CD8-positive, alpha-beta memory T cell (primary cell): ENCODE measurements at places on chromosomes 7 and 10. TPM values are rescaled to one million over a fixed set of nuclear protein-coding genes. Genes with fewer than 3 reads are reported as not detected.

DNA sequence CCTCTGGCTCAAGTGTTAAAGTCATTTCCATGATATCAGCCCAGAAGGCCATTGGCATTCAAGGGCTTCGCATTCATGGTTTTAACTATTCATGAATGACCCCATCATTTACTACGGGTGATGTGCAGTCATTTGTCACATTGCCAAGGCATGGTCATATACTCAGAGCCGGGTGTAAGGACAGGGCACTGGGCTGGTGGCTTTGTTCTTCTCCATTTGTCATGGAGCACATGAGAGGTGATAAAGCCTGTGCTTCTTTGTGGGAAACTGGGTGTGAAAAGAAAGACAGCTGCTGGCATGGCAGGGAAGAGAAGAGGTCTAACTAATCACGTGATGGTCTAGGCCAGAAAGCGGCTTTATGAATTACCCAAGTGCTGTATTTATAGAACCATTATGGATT is 132.2 kb upstream of the PLXNA4 start:
- no peak for DNase-seq

DNA sequence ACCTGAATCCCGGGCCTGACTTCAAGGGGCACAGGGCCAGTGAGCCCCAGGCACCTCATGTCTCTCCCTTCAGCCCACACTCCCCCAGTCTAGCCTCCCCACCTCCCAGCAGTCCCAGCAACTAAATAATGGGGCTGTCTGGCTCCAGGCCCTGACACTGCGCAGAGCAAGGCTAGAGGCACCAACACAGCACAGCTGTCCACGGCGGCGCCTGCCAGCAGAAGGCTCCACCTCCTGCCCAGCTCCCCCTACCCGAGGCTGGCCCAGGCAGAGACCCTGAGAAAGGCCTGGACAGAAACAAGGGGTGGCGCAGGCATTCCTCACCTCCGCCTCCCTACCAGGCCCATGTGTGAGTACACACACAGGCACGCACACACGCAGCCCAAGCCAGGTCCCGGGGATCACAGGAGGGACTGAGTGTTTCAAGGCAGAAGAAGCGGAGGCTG is 6.1 kb downstream of the KCNH2 start:
- no peak for DNase-seq

DNA sequence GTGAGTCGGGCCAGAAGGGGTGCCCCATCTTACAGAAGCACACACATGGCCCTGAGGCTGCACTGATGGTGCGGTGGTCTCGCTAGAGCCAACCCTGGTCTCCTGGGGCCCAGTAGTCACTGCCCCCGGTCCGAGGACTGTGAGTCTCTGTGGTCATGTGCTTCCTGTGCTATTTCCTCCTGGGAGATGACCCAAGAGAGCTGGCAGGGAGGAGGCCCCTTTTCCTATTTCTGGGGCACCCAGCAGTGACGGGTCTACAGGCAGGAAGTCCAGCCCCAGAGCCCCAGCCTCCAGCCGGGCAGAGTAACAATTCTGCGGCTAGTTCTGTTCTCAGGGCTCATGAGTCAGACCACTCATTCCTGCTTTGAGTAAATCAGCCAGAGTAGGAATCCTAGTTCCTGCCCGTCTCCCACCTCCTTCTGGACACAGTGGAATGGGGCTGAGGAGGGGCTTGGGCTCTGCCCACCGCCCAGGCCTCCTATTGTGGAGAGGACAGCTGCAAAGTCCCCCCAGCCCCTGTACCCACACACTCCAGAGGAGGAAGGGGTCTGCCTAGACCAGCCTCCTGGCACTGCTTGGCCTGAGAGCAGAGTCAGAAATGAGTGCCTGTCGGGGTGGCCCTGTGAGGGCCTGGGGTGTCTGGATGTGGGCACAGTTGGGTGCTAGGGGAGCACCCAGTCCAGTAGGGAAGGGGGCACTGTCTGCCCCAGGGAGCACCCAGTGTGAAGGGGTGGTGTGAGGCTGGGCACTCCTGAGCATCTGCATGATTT is 80.5 kb upstream of the PPIF start:
- no peak for DNase-seq

GRCh38 chr10:14873090-14873760 is 5.4 kb upstream of the SUV39H2 start:
- no peak for DNase-seq

- no peak for DNase-seq
These were observed 102.7 kb downstream of the CALN1 start for GRCh38 chr7:72309476-72309875.

DNA sequence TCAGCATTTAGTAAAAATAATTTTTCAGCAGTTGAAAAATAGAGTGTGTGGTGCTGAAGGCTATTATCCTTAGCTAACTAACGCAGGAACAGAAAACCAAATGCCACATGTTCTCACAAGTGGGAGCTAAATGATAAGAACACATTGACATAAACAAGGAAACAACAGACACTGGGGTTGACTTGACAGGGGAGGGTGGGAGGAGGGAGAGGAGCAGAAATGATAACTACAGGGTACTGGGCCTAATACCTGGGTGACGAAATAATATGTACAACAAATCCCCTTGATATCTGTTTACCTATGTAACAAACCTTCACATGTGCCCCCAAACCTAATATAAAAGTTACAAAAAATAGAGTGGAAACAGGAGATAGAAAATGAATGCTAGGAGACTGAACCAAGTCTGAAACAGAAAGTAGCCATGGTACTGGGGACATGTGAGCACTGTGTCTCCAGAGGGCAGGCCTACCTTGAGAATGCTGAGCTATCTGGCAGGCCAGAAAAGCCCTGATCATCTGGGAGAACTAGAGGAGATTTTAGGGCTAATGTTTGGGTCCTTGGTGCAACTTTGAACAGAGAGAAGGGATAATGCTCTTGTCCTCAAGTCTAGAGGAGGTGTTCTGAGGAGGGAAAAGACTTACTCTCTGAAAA is 4.7 kb upstream of the EFCAB10 start:
- DNase-seq, result no peak

GRCh38 chr7:19715499-19715898 is 6.7 kb upstream of the POLR1F start:
- no peak for DNase-seq

- no peak for DNase-seq
These were observed 6.0 kb downstream of the PRXL2A start for GRCh38 chr10:80414142-80414895.

- DNase-seq, result no peak
These were observed 70.3 kb upstream of the LOXL4 start for GRCh38 chr10:98338318-98338717.

DNA sequence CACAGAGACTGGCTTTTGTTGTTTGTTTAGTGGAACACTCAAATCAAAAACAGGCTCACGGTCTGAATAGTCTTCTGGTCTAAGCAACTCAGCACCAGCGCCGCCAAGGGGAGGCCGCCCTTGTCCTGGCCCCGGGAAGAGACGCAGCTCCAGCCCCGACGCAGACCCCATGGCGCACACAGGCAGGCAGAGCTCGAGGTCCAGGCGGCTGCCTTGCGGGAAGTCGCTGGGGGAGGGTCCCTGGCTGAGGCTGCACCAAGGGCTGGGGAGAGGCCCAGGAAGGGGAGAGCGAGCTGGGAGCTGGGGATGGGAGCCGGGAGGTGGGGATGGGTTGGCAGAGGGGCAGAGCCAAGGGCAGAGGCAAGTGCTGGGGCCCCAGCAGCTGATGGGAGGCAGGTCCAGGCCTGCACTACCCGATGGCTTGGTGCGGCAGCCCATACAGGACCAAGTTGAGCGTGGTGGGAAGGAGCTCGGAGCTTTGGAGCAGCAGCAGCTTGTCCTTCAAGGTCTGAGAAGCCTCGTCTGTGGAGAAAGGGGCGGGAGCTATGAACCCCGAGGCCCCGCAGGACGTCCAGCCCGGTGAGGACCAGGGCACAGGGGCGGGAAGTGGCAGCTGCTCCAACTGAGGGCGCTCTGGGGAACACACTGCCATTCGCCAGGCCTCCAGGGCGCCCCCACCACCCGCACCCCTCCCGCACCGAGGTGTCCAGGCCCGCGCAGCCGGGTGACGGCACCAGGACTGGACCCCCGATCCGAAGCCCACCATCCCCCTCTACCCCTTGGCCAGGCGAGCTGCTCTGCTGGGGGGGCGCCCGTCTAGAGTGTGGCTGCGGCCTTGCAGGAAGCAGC is 22.7 kb upstream of the NKX6-2 start:
- DNase-seq, result no peak

- DNase-seq, result no peak
These were observed 623 bp upstream of the CEP41 start for GRCh38 chr7:130441408-130441869.

DNA sequence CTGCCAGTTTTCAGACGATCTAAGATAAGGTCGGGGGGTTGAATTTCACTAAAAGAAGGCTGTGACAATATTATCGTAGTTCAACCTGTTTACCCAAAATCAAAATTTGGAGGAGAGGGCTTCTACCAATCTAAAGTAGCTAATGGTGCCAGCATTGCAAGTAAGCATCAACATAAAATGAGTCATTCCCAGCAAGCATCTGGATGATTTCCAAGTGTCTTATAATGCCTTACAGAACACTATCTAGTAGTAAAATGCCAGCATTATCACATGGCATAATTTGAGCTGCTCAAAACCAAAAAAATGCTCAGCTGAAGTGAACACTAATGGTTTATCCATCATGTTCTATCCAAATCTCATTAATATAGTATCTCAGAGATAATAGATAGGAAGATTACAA is 1193.9 kb downstream of the DNAJB9 start:
- no peak for DNase-seq

- DNase-seq, result no peak
These were observed 133.6 kb downstream of the ZMIZ1 start for GRCh38 chr10:79202188-79203013.

DNA sequence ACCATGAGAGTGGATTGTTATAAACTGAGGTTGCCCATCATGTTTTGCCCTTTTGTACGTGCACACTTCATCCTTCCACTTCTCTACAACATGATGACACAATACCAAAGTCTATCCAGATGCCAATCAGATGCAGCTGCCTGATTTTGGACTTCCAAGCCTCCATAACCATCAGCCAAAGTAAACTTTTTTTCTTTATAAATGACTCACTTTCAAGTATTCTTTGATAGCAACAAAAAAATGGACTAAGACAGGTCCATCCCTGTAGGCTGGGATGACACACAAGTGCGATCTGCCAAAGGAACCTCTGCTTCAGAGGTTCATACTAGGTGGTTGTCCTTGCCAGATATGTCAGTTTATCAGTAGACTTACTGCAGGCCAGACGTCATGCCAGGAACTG is 320.2 kb upstream of the FZD1 start:
- no peak for DNase-seq

DNA sequence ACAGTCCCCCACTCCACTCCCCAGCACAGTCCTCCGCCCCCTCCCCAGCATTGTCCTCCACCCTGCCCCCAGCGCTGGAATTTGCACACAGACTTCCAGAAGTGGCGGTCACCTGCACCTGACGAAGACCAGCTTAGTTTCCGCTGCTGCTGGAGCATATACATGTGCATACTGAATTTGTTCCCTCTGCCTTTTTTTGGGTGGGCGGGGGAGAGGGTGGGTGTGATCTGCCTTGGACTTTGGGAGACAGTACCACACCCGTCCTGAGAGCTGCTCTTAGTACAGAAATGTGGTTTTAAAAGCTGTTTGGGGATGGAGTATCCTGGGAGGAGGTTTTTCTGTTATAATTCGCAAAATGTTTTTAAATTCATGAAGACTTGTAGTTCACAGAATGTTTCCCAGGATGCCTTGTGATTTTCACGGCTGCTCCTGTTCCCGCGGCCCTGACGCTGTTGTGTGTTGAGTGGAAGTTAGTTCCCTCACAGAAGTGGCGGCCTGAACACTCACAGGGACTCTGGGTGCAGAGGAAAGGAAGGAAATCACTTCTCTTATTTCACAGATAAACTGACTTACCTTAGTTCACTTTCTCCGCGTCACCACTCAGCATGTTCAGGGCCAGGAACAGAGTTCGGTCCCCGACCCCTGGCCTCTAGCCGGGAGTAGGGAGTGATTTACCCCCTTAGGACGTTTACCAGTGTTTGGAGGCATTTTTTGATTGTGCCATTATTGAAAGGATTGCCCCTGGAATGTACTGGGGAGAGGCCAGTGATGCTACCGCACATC is 18.6 kb downstream of the PFKP start:
- no peak for DNase-seq

DNA sequence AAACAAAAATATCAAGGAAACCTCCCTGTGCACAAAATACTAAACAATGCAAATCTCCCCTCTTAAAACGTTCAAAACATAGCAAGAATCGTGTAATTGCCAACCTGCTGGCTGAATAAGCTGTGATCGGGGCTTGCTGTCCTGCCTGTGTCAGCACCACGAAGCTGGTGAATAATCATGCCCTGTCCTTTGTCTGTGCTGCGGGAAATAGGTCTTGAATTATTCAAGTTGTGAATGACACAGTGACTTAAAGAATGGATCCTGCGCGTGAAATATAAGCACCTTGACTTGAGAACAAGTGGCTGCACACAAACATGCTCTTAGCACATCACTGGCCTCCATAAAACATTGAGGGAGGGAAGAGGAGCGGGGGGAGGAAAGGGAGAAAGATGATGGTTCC is 130.2 kb downstream of the OAT start:
- no peak for DNase-seq

- no peak for DNase-seq
These were observed 520.5 kb downstream of the HTR7 start for GRCh38 chr10:90337316-90337715.

DNA sequence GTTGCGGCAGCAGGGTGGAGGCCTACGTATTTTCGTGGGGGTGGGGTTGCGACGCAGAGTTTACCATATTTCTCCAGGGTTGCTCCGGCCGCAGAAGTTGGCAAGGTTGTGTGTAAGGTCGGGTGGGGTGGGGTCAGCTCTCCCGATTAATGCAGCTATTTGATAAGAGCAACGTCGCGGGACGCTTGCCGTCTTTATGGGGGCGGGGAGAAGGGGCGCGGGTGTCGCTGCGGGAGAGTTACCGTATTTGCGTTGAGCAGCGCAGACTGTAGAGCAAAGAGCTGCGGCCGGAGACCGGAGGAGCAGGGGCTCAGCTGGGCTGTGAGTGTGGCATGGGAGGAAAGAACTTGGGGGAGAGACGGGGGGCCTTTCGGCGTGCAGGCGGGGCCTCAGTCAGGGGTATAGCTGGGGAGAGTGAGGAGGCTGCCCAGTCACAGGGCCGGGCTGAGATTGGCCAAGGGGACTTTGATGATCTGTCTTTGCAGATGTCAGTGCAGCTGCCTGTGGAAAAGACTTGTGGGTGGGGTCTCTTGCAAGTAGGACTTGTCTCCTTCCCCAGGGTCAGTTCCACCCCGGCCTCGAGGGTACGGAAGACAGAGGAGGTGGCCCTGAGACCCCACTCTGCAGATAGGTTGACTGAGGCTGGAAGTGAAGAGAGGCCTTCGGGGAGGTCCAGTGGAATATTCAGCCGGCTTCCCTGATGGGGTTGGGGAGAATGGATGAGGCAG is 26.6 kb downstream of the ZNF775 start:
- DNase-seq, result peak; percentile 71

GRCh38 chr10:89547853-89548513 is 12.6 kb upstream of the SLC16A12 start:
- no peak for DNase-seq

OR13A1 gene
- not detected for total RNA-seq

CALY gene
- total RNA-seq, result 1.3 TPM

FAM13C gene
- total RNA-seq, result not detected

STEAP4 gene
- total RNA-seq, result not detected

IGF2BP3 gene
- total RNA-seq, result 0.13 TPM

BMPER gene
- not detected for total RNA-seq

POLR3A gene
- 27.2 TPM for total RNA-seq

DMBT1 gene
- not detected for total RNA-seq

ANKRD16 gene
- 8.5 TPM for total RNA-seq

CCDC71L gene
- 28.1 TPM for total RNA-seq

CYP26A1 gene
- total RNA-seq, result not detected

INA gene
- total RNA-seq, result 0.94 TPM

WNT2 gene
- total RNA-seq, result not detected

KIAA1549 gene
- total RNA-seq, result 1.2 TPM

FXYD4 gene
- not detected for total RNA-seq

GPR85 gene
- total RNA-seq, result not detected

TMEM225B gene
- 0.70 TPM for total RNA-seq

ASB10 gene
- not detected for total RNA-seq

MCM10 gene
- total RNA-seq, result 73.1 TPM
